IPS-NIHi11 (cell line): ENCODE measurements at places on chromosomes 2 and 18.
A peak's percentile ranks its signal among the peaks of the same experiment; 100 is the strongest.

DNA sequence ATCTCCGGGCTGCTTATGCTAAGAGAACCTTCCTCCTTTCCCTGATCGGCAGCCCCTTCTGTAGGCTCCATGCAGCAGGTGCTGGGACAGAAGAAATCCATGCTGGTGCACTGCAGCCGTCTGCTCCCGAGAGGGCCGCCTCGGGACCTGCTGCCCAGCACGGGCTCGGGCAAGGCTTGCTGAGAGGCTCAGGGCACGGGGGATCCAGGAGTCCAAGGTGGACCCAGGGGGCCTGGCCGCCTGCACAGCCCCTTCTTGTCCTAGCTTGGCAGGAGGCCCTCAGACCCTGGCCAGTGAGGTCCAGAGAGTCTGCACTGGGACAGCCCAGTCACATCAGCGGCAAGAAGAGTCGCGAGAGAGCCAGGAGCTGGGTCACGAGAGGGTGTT is 13.3 kb upstream of the DUSP2 start:
- DNase-seq = no peak

GRCh38 chr2:176709991-176710390 is 440.7 kb downstream of the MTX2 start:
- no peak for DNase-seq

DNA sequence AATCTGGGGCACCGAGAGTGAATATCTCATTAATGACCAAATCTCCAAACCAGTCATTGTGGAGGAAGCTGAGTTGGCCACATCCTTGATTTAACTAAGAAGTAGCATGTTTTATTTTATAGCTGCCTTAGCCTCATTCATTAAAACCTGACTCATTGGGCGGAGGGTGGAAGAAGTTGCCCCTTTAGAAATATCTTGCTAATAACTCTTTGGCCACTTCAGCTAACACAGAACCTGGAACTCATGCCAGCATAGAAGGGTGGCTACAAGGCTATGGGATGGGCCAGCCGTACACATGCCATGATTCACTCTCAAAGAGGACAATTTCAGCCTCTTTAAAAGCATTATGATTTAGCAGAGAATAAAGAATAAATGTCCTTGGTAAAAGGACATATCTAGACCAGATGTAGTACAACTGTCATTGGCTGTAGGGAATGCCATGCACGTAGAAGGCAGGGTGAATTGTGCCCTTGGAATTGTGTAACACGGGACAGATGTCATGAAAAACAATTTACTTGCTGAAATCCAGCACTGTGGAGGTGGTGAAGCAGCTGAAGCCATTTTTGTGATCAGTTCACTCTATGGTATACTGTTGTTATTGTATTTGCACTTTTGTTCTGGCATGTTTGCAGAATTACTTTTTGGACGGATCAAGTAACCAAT is 330.0 kb downstream of the PLCL1 start:
- no peak for DNase-seq

GRCh38 chr2:10534514-10535250 is 86.6 kb upstream of the ODC1 start:
- DNase-seq = no peak

GRCh38 chr2:111204706-111205105 is 84.0 kb downstream of the BCL2L11 start:
- DNase-seq = no peak

- DNase-seq = peak; percentile 86
Measured at GRCh38 chr2:218168635-218169462, 2.1 kb upstream of the CXCR1 start.
